ENCODE measurements at places on chromosomes 1 and 21. TPM values are rescaled to one million over a fixed set of nuclear protein-coding genes. Genes with fewer than 3 reads are reported as not detected.

NBPF1 gene
- 46.3 TPM for total RNA-seq

UBL4B gene
- total RNA-seq: not detected

CCDC30 gene
- total RNA-seq: 0.28 TPM

- no peak for DNase-seq
These were observed 1.8 kb downstream of the USP24 start for GRCh38 chr1:55213151-55213884.

DNA sequence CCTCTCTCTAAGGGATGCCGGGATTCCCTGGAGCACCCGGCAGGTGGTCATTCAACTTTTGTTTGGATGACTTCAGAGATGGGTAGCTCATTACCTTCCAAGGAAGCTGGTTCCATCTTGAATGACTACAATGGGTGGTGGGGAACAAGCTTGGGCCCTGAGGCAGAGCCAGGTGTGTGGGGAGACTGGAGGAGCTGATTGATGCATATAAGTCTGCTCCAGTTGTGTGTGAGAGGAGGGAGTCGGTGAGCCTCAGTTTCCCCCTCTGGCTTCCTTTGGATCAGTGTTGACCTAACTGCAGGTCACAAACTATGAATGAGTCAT lies 133.8 kb upstream of the ZBTB40 start:
- DNase-seq: no peak

GRCh38 chr1:223230161-223230881 lies 87.3 kb upstream of the TLR5 start:
- DNase-seq: no peak

DNA sequence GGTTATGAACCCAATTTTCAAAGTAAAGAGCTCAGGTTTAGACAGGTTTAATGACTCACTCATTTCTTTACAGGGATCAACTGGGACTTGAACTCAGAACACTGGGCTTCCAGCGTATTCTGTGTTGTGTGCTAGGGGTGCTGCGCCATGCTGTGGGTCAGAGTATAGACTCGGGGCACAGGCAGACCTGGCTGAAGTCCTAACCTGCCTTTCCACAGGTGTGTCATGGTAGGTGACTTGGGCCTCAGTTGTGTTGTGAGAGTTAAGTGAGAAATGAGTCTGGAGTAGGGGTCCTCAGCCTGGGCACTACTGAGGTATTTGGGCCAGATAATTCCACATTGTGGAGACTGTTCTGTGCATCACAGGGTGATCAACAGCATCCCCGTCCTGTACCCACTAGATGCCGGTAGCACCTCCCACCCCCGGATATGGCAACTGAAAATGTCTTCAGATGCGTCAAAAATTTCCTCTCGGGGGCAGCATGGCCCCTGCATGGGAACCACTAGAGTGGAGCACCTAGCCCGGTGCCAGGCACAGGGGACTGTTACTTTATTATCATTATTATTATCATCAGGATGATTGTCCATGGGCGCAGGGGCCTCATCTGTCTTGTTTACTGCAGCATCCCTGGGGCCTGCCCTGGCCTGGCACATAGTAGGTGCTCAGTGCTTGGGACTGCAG lies 575.5 kb downstream of the PTPRU start:
- DNase-seq: no peak

- DNase-seq: no peak
These were observed 51.8 kb upstream of the A3GALT2 start for GRCh38 chr1:33372677-33373076.

DNA sequence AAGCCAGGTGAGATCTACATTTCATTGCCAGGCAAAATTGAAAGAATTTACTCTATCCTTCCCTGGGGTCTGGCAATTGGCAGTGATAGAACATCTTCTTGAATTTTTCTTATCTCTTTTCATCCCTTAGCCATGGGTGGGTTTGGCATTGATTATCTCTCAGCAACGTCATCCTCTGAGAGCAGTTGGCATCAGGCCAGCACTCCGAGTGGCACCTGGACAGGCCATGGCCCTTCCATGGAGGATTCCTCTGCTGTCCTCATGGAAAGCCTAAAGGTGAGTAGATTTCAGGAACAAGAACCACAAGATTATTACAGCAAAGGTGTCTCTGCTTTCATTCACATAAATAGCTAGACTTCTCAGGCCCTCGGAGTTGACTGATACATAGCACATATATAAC lies 39.3 kb downstream of the NCF2 start:
- no peak for DNase-seq

- no peak for DNase-seq
These were observed 58.3 kb downstream of the MACF1 start for GRCh38 chr1:39262802-39263201.
